Omental fat pad (tissue), 4 donors: ENCODE measurements at places on chromosomes 5 and 9.

- DNase-seq = no peak
Measured at GRCh38 chr5:141903261-141903660, 20.4 kb upstream of the DELE1 start.

GRCh38 chr9:93568169-93568568 is 8.2 kb upstream of the PHF2 start:
- DNase-seq = no peak

DNA sequence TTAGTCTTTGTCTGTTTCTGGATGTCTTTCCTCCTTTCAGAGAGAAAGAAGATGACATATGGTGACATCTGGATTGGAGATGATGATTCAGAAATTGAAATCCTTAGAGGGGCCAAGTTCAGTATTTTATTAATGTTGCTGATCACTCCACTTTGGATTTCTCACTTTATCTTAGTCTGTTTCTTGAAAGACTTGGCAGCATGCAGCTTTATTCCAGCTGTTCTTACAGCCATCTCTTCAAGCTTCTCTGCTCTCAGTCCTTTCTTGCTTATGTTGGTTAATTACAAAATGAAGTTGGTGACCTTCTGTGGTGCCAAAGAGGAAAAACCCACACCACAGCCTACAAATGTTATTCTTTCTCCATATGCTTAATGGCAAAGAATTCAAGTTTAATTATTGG is 62.1 kb downstream of the SNCAIP start:
- DNase-seq = no peak

- no peak for DNase-seq
Measured at GRCh38 chr5:180326989-180327565, 26.1 kb downstream of the GFPT2 start.

GRCh38 chr5:176730815-176731475 is 79.4 kb upstream of the UNC5A start:
- no peak for DNase-seq

GRCh38 chr9:21800931-21801682 is 1.3 kb upstream of the MTAP start:
- no peak for DNase-seq

DNA sequence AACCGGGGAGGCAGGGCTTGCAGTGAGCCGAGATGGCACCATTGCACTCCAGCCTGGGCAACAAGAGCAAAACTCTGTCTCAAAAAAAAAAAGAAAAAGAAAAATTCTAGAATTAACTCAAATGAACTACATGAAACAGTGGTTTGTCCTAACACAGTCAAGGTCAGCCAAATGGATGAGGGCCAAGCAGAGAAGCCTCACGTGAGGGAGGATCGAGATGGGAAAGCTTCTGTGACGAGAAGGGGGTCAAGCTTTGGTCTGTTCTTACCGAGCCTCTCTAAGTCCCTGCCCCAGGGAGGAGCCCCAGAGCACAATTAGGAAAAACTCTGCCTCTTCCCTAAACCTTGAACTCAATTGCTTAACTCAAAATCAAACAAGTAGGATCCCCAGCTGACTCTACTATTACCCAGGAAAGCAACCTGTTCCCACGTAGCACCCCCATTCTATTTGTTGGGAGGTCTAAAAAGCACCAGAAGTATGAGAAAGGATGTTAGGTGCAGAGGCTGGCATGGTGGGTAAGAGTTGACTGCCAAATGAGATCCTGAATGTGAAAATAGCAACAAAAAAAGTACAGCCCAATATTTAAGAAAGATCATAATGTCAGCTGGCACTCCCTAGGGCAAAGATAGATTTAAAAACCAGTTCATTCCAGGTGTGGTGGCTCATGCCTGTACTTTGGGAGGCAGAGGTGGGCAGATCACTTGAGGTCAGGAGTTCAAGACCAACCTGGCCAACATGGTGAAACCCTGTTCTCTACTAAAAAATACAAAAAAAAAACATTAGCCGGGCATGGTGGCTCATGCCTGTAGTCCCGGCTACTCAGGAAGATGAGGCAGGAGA is 7.2 kb downstream of the ALDH7A1 start:
- no peak for DNase-seq

- DNase-seq = no peak
Measured at GRCh38 chr9:81886665-81887064, 41.6 kb upstream of the SPATA31D4 start.

DNA sequence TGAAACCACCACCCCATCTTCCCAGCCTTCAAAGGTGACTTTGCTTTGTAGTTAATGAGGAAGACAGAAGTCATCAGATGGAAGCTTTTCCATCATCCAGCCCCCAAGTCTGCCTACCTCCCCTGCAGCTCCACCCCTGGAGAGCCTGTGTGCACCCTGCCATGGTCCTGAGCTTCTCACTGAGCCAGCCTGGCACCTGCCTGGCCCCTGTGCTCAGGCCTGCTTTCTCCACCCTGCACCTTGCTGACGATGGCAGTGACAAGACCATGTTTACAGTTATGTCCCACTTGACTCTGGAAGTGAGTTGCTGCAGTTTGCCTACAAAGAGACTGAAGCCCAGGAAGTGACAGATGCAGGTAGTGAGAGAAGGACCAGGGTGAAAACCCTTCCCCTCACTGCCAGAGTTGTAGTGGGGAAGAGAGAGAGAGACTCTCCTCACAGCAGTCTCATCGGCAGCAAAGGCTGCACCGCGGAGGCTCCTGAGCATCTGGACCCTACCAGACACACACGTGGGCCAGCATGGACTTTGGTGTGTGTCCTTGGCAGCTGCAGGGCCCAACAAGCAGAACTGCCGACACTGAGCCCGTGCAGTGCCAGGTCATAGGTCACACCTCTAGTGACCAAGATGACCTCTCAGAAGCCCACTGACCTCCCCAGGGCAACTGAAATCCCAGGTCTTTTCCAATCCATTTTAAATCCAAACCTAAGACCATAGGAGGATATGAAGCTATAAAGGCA is 107.1 kb downstream of the CACNA1B start:
- no peak for DNase-seq

GRCh38 chr5:149489605-149490037 is 61.6 kb downstream of the CSNK1A1 start:
- DNase-seq = no peak

DNA sequence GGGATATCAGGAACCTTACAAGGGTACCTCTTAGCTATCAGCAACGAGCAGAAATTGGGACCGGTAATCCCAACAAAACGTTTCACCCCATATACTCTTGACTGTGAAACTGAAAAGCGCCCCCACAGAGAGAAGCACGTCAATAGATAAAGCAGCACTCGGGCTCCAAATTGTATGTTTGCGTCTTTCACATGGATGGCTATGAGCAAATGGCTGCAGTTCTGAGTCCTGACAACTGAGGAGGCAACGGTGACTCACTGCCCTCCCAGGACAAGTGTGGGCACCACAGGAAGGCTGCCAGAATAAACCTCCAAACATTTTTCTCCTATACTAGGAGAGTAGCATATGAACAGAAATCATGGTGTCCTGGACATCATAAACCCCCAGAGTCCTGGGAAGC is 36.6 kb downstream of the SEMA4D start:
- no peak for DNase-seq

GRCh38 chr5:173941758-173942401 is 47.1 kb upstream of the C5orf47 start:
- DNase-seq = no peak

GRCh38 chr5:116787570-116787969 is 212.9 kb upstream of the SEMA6A start:
- no peak for DNase-seq

GRCh38 chr9:76642074-76642473 is 122.2 kb upstream of the PCA3 start:
- no peak for DNase-seq

DNA sequence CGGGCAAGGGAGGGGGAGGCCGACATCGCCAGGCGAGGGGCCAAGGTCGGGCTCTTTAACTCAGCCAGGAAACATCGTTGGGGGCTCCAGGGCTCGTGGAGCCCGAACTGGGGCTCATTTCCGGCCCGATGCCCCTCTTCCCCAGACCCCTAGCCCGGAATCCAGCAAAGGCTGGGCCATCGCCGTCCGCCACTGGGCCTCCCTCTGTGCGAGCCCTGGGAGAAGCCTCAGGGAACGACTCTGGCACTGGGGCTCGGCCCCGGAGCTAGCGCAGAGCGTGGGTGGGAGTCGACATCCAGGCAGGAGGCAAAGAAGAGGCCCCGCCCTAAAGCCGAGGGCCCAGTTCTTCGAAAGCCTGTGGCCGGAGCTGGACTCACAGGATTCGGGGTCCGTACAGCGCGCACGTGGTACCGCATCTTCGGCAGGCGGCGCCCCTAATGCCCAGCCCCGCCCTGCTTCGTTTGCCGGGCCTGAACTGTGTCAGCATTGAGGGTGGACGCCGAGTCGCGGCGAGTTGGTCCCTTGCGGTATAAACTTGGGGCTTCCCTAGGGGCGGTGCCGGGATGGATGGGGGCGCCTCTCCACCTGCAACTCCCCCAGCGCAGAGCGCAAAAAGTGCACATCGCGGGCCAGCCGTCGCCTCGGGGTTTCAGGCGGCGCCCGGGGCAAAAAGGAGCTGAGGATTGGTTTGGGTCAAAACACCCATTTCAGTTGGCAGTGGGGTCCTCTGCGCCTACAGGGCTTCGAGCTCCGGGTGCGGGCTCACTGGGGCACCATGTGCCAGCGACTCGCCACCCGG is 3.6 kb upstream of the PAX5 start:
- DNase-seq = no peak

DNA sequence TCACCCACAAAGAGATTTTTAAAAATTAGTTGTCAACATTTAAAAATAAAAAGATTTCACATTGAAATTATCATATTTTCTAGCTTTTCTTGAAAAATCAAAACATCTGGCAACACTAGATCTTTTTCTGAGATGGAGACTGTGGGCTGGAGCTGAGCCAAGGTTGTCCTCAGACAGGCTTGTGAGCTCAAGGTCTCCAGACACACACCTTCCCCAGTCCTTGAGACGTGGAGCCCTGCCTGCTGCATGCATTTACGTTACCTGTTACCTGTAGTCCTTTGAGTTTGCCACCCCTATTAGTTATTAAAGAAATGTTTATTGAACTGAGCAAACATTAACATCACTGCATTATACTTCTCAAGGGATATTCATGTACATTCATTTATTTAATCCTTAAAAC is 87.5 kb upstream of the TLE1 start:
- no peak for DNase-seq

DNA sequence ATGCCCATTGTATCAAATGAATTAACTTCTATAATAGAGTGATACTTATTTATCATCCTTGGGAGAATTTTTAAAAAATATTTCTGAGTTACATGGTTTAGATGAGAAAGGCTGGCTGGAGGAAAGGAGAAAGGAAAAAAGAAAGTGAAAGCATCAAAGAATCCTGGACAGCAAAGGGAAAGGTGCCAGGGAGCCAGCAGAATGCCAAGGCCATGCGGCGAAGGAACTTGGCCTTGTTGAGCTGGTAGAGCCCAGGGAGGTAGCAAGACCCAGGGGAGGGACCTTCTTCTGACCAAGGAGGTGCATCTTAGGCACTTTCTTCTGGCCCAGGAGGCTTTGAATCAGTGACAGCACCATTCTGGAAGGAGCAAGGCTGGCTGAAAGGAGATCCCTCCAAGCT is 240.5 kb downstream of the ENC1 start:
- no peak for DNase-seq

- DNase-seq = no peak
Measured at GRCh38 chr9:33246269-33246860, 6.4 kb downstream of the SPINK4 start.

GRCh38 chr5:35488791-35489190 is 128.9 kb upstream of the SPEF2 start:
- no peak for DNase-seq

- no peak for DNase-seq
Measured at GRCh38 chr9:81586786-81587185, 102.6 kb downstream of the TLE1 start.

- no peak for DNase-seq
Measured at GRCh38 chr5:43973318-43973717, 370.3 kb downstream of the NNT start.

- no peak for DNase-seq
Measured at GRCh38 chr9:113137196-113138168, 13.3 kb upstream of the SLC31A2 start.

DNA sequence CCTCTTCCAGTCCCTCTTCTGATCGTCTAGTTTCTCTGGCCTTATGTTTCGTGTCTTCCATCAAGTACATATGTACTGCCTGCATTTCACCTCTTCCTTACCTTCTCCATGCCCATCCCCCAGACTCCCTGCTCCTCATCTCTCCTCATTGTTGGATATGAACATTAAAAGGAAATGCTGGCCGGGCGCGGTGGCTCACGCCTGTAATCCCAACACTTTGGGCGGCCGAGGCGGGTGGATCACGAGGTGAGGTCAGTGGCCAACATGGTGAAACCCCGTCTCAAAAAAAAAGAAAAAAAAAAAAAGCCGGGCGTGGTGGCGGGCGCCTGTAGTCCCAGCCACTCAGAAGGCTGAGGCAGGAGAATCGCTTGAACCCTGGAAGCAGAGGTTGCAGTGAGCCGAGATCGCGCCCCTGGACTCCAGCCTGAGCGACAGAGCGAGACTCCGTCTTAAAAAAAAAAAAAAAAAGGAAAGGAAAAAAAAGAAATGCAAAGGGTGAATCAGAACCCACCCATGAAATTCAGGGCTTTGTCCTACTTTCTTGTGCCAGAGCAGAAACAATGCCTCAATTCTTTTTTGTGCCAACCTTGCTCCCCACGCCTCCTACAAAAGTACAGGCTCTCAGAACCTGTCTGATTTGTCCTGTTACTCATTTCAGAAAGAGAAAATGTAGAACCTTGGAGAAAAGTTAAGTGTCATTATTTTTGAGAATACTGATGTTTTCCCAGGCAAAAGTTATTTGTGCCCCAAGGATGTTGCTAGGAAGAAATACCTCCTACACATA is 1.5 kb upstream of the ZFR start:
- no peak for DNase-seq

- DNase-seq = no peak
Measured at GRCh38 chr9:95048225-95049087, 269.1 kb downstream of the FANCC start.

DNA sequence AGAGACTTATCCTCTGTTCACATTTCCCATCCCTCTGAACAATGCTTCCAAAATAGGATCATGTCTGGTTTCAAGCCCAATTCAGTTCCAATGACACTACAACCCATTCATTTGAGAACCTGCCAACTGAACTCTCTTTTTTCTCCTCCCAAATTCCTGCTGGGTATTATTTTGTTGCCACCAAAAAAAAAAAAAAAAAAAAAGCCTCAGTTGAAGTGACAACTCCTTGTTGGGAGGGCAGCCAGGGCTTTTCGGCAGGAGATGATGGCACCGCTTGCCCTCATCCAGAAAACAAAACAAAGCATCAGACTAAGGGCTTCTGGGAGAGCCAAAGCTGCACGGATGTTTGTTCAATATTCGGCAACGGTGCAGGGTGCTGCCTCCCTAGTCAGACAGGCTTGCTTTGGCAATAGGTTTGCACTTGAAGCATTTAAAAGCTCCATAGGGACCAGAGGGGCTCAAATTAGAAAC is 30.6 kb upstream of the TRIM32 start:
- DNase-seq = no peak

DNA sequence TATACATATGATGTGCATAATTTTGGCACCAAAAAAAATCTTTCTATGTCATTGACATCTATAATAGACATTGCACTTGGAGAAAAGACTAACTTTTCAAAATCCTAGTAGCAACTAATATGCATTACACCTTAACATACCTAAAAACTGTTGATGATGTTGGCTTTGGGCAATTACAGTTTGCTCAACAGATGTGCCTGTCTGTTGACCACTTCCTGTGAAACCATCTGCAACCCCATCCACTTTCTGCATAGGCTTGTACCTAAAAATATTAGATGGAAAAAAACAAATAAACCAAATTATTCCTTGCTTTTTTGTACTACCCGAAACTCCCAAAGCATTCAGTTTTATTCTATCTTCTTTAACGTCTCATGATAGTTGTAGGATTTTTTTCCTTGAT is 248.6 kb downstream of the RFX3 start:
- DNase-seq = no peak

GRCh38 chr5:66694036-66694435 is 97.8 kb downstream of the MAST4 start:
- DNase-seq = no peak

- no peak for DNase-seq
Measured at GRCh38 chr5:176538230-176538988, 1.2 kb upstream of the RNF44 start.
